ENCODE measurements at places on chromosomes 1 and 21.

DNA sequence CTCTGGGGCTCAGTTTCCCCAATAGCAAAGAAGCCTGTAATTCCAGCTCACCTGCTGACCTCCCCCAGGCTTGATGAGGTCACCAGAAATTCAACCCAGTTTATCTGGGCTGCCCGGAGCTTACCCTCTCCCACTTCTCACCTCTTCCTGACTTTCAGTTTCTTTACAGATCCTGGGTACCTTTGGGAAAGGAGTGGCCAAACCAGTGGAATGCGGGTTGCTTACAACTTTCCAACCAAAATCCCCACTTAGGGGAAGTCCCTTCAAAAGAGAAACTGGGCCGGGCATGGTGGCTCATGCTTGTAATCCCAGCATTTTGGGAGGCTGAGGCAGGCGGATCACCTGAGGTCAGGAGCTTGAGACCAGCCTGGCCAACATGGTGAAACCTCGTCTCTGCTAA lies 5.9 kb upstream of the MARCKSL1 start:
- DNase-seq = no peak

DNA sequence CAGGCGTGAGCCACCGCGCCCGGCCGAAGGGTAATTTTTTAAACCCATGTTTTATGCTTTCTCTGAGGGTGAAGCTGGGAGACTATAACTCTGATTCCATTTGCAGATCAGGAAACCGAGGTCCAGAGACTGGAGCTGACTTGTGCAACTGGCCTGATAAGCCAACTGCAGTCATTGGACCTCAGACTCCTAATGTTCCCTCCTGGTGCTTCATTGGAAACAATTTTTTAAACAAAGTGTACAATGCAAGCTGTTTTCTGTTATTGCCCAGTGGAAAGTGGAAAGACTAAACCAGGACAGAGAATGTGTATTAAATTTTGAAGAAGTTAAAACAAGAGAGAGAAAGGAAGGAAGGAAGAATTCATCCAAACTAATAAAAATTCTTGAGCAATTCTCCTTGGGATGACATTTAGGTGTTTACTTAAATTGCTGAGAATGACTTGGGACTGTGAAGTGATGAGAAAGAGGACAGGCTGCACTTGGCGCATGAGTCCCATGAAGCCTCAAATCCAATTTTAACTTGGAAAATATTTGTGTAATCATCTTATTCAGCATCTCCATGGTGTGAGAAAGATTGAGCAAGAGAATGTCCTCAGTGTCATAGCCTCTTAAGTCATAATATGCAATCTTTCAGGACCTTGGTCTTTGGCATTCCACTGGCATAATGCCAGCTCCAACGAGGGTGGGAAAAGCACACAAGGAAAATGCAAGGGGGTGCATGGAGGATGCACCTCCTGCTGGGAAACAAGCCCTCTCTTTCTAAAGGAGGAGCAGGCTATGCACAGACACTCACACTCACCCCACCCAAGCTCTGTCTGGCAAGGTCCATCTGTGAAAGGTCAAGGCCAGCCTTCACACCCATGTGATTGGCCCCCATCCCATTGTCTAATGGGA lies 342.0 kb downstream of the SIPA1L2 start:
- DNase-seq = no peak

DNA sequence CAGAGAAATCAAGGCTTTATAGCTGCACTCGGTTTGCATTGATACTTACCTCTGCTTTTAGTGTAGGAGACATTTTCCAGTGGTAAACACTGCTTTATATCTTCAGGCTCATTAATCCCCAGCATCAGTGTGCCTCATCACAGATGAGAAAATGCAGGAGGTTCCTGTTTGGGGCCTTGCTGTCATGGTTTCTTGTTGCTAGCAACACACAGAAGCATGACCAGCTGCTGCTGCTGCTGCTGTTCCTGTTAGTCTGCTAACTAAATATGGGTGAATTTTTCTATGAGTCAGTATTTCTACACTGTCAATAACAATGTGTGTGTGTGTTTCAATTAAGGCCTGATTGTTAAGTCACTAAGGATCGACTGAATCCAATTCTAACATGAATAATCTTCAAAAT lies 85.8 kb upstream of the RGS1 start:
- DNase-seq = no peak

GRCh38 chr1:93448983-93449804 lies 1.3 kb downstream of the FNBP1L start:
- no peak for DNase-seq

GRCh38 chr1:117828201-117828600 lies 101.2 kb downstream of the GDAP2 start:
- no peak for DNase-seq

GRCh38 chr1:65525266-65526048 lies 105.0 kb downstream of the LEPR start:
- no peak for DNase-seq

DNA sequence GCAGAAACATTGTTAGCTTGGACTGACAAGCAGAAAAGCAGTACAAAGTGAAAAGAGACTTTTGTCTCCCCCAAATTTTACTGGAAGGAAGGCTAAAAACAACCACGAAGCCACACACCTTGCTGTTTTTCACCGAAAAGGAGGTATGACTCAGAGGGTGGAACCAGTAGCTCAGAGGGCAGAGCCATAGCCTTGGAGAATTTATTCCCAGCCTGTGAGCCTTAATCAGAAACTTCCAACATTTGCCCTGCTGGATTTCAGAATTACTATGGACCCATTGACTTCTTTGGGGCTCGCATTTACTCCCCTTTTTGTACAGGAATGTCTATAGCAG lies 32.0 kb downstream of the RPS6KC1 start:
- DNase-seq = no peak

- DNase-seq = no peak
These were observed 4.5 kb downstream of the EPHX1 start for GRCh38 chr1:225814381-225814780.

DNA sequence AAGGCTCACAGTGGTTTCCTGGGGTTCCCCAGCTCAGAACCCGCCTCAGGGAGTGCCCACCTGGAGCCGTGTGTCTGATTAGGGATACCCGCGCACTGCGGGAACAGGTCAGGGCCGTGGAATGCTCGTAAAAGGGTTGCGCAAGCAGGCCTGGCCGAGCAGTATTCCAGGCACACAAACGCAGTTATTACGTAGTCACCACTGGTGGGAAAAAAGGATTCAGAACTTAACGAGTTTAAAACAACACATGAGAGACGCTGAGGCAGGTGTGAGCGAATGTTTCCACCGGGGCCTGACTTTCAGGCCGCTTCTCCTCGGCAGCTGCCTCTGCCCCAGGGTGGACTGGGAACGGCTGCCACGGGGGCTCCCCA lies 18.2 kb downstream of the PLCH2 start:
- no peak for DNase-seq

- no peak for DNase-seq
These were observed 10.7 kb upstream of the ERO1B start for GRCh38 chr1:236292425-236292824.

- no peak for DNase-seq
These were observed 98.6 kb upstream of the KRTAP19-8 start for GRCh38 chr21:31136891-31137290.
